CD4-positive, alpha-beta T cell treated with Interleukin-10 for 1 hour (primary cell): ENCODE measurements at places on chromosomes 5 and 9.

DNA sequence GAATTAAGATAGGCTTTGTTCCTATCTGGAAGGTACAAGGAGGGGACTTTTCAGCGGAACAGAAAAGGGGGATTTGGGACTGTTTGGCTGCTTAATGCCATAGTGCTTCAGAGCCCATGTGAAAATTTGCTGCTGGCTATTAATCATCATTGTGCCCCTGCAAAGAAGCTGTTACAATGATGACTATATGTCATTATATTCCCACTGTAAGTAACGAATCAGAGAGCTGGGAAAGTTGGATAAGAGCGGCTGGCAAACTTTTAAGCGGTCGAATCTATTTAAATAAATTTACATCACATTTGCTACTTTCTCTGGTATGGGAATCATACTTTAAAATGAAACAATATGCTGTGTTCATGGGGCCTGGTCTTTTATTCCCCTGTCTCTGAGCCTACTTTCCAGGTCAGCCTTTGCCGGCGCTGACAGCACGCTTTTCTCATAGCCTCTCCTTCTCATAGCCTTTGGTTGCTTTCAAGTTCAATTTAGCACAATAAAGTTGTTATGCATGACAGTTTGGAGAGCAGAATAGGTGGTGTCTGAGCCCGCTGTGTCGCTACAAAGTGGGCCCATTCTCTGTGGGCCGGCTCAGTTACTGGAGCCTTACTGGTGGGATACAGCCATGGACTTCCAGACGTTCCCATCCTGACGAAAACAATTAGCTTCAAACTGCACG lies 271.2 kb upstream of the TMEM161B start:
- DNase-seq, result no peak

DNA sequence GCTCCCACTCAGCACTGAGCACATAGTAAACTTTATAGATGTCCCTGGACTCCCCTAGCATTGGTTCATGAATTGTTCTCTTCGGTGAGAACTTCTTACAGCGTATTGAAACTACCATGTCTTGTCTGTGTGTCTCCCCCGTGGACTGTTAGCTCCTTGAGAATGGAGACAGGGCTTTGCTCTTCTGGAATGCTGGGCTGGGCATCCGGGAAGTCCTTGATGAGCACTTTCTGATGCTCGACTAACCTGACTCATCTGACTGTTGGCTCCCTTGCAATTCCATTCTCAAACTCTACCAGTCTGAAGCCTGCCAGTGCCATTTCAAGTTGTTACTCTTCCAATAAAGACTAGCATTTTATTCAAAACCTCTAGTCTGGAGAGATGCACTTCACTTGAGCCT lies 15.0 kb upstream of the PFDN1 start:
- no peak for DNase-seq

DNA sequence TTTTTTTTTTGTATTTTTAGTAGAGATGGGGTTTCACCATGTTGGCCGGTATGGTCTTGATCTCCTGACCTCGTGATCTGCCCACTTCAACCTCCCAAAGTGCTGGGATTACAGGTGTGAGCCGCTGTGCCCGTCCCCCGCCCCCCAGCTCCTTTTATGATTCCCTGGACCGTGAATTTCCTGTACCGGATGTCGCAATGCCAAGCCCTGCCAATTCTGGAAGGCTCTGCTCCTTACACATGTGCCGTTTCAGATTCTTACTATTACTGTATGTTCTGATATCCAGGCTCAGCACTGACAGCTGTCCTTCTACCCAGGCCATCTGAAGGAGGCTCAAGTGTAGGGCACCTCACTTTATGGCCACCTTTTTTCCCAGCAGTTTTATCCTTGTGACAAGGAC lies 100.1 kb downstream of the PLCXD3 start:
- no peak for DNase-seq

GRCh38 chr5:136909906-136910305 lies 544.6 kb upstream of the TRPC7 start:
- no peak for DNase-seq

DNA sequence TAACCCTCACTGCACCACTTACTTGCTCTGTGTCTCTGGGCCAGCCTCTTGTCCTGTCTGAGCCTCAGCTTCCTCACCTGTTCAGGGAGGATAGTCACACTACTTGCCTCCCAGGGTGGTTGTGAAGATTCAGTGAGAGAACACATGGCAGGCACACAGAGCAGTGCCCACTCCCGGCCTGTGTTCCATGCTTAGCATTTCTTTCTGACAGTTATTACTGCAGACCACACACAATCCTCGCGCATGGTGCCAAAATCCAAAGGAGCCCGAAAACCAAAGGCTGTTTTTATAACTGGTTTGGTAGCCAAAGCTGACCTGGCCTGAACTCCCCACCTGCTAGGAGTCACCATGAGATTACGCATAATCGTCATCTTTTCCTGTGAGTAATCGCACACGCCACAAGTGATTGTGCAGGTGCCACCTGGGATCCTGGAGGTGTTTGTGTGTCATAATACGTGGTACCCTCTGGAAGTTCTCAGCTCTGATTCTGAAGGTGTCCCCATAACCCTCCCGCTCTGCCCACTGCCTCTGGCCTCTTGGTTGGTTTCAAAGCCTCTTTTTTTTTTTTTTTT lies 84.6 kb upstream of the FBXW11 start:
- no peak for DNase-seq

GRCh38 chr5:168851902-168852321 lies 272.7 kb upstream of the PANK3 start:
- peak; percentile 63 for DNase-seq

- no peak for DNase-seq
These were observed 7.2 kb downstream of the P4HA2 start for GRCh38 chr5:132220491-132220890.

DNA sequence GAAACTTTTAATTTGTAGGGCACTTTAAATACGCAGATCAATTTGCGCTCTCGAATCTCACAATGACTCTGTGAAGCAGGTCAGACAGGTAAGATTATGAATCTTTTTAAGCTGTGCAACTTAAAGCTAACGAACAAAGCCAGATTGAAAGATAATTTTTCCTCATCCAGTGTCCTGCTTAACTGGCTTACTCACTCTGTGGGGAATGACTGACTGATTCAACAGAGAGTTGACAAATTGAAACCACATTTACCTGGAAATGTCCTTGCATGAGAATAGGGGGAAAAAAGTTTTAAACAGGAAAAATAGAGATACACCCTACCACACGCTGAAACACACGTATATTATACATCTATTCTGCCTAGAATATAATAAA lies 187.9 kb downstream of the MAN2A1 start:
- no peak for DNase-seq

- DNase-seq, result no peak
These were observed 134.5 kb downstream of the MTX3 start for GRCh38 chr5:79856456-79857055.

DNA sequence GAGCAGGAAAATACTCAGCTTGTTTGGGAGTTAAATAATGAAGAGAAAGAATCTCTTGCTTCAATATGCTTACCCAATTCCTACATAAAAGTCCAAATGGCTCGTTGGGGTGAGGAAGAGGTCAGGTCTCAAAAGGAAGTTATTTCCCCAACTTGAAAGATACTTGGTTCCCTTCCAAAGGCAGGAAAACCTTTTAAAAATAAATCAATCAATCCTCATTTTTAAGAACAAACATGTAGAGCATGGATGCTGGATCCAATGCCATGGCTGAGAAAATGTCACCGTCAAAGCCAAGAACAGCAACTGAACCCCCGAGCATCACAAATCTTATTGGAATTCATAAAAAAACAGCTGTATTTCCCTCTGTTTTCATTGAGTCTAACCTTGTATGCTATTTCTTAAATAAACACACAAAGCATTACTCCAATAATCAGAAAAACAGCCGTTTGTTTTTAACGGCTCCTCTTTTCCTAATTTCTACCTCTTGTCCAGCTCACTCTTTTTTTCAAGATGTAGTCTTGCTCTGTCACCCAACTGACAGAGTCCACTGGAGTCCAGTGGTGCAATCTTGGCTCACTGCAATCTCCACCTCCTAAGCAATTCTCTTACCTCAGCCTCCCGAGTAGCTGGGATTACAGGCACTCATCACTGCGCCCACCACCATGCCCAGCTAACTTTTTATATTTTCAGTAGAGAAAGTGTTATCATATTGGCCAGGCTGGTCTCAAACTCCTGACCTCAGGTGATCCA lies 140.7 kb downstream of the GNA14 start:
- no peak for DNase-seq

DNA sequence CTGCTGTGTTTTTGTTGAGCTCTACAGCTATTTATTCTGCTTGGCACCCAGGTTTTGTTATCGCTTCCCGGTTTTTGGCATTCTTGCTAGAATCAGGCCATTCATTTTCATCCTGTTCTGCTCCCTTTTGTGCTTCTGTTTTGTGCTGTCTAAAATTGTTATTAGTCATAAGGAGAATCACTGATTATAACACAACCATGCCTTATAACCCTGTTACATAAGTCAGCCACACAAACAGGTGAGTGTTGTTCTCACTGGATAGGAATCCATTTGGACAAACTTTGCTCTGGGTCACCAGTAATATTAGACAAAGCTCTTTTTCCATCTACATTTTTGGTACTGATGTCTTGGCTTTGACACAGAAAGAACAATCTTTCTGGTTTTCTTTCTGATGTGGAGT lies 622.8 kb downstream of the PSAT1 start:
- DNase-seq, result no peak

- no peak for DNase-seq
These were observed 33.5 kb downstream of the ELL2 start for GRCh38 chr5:95927927-95928723.

- DNase-seq, result no peak
These were observed 6.3 kb downstream of the ERBIN start for GRCh38 chr5:65932676-65933075.

DNA sequence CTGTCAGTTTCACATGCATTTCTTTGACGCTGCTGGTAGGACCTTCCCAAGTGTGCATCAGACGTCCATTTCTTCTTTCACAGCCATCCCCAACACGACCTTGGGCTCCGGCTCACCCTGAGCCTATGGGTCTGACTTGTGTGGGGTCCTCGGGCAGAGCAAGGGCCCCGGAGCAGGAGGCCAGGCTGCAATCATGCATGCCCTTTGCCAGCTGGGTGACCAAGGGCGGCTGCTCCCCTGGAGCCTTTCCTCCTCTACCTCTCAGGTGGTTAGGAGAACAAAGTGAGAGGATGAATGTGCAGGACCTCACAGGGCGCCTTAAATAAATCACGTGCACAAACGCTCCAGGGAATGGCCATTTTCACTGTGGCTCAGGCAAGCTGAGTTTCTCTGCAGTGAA lies 33.2 kb downstream of the TERT start:
- DNase-seq, result no peak

- no peak for DNase-seq
These were observed 63.4 kb upstream of the ADAMTS2 start for GRCh38 chr5:179408611-179409010.

DNA sequence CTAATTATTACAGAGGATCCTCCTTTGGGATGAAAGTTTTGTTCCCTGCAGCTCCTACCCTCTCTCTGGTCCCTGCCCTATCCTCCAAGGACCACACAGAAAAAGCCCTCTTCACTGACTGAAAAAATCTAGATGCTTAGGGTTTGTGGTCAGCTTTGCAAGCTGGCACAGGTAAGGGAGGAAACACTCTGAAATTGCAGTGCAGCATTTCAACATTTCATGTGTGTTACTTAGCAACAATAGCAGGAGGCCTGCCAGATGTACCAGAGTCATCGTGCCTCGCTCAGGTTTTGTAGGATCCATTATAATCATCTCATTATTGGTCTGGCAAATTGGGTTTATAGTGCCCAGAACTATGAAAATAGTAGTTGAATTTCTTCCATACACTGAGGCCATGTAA lies 109.5 kb downstream of the PALM2AKAP2 start:
- DNase-seq, result no peak

GRCh38 chr5:28810751-28811136 lies 1772.4 kb upstream of the CDH9 start:
- no peak for DNase-seq

- peak; percentile 55 for DNase-seq
These were observed 1.8 kb downstream of the AQP3 start for GRCh38 chr9:33445389-33446239.

DNA sequence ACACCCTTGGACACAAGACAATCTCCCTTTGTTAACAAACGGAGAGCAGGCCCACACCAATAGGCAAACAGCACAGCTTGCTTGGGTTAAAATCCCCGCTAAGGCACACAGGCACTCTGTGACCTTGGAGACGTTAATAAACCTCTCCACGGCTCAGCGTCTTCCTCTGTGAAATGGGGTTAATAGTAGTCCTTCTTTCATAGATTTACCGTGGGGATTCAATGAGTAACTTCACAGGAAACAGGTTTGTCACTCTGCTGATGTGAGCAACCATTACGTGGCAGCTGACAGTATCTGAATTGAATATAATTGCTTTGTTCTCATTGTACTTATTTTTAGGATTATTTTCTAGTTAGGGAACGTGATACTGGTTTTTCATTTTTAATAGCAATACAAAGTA lies 65.2 kb upstream of the ADRA1B start:
- no peak for DNase-seq

- DNase-seq, result peak; percentile 59
These were observed 753 bp downstream of the ARHGAP26 start for GRCh38 chr5:142770650-142771609.

DNA sequence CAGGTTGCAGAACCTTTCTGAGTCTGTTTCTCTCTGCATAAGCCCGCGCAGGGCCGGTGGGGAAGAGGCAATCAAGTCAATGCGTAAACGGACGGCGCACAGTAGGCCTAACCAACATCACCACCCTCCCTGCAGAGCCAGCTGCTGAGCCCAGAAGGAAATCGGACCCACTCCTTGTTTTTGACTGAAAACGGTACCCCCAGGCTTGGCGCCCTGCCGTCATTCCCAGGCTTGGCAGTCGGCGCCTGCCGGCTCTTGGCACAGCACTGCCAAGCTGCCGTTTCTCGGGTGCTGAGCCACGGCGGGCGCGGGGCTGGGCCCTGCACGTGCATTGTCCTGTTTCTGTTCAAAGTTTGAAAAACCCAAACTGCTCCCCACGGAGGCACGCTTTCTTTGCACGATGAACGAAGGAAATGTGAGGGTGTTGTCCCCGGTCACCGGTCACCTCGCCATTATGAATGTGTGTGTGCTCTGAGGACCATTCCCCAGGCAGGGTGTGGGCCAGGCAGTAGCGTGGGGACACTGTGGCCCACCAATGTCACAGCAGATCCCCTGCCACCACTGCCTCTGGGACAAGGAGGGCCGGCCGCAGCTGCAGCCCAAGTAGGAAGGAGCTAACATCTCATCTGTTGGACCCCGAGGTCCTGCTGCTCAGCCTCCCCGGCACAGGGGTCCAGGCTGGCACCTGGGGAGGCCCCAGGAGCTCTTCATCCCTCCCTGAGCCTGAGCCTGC lies 20.1 kb downstream of the FIBCD1 start:
- no peak for DNase-seq

DNA sequence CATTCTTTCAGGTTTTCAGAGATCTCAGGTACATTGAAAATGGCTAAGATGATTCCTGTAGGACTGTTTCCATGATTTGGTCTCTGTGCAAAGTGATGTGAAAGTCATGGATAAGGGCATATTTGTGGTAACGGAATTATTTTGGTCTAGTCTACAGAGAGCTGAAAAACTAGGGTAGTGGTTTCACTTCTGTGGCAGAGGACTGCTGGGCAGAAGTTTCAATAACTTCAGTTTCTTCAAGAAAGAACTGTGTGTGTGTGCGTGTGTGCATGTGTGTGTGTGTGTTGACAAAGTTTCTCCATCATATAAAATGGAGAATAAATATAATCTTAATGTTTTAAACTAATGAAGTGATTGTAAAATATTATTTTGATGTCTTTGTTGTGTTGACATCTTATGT lies 4.3 kb downstream of the CNOT8 start:
- DNase-seq, result no peak
